Suppressor macrophage treated with lipopolysaccharide for 1 hour (primary cell): ENCODE measurements at places on chromosomes 16 and 17.

DNA sequence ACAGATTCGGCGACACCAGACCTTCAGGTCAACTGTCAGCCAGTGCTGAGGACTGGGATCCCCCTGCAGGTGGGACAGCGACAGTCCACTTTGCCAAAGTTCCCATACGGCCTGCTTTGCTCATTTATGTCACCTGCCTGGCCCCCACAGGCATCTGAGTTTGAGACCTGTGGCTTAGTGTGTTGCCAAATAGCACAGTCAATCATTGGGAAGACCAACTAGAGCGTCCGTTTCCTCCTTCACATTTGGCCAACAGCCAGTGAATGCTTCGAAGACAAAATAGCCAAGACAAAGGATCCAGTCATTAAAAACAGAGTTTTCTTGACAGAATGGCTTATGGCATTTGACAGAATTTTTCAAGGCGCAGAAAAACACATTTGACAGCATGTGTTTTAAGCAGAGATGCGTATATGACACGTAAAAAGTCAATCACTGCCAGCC lies 113.8 kb downstream of the ABCC12 start:
- DNase-seq: no peak

DNA sequence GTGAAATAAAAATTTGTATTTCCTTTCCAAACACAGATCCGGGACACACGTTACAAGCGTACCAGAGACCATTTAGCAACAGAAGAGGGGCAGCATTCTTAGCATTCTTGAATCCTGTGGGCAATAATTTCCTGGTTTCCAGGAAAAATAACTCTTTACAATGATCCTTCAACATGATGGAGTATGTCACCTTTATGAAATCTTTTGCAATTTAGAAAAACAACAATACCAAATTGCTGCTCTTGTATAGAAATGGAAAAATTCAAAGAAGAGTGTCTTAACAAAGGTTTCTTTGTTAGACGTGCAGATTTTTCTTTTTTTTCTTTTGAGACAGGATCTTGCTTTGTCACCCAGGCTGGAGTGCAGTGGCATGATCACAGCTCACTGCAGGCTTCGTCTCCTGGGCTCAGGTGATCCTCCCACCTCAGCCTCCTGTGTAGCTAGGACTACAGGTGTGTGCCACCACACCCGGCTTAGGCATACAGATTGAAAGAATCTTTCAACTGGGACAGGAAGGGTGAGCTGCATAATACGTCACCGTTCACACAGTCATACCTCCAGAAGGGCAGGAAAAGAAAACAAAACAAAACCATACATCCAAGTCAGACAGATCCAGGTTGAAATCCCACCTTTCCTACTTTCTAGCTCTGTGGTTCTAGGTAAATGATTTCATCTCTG lies 10.8 kb upstream of the GCSH start:
- no peak for DNase-seq

GRCh38 chr16:53664724-53665345 lies 38.8 kb downstream of the RPGRIP1L start:
- DNase-seq: no peak

GRCh38 chr17:42669977-42670788 lies 6.6 kb downstream of the PLEKHH3 start:
- DNase-seq: peak; percentile 28

DNA sequence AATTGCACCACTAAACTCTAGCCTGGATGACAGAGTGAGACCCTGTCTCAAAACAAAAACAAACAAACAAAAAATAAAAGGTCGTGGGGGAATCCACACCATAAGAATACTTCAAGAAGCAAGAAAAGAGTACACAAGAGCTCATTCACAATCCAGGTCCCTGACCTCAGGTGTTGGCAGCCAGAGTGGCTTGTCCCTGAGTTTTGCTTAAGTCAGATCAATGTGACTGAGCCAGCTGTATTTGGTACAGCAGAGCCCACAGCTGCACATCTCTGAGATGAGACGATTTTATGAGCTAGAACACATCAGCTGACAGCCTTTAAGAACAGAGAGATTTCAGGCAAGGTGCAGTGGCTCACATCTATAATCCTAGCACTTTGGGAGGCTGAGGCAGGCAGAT lies 22.4 kb downstream of the CACNG1 start:
- DNase-seq: no peak

GRCh38 chr17:9432134-9432885 lies 143.3 kb downstream of the STX8 start:
- no peak for DNase-seq

GRCh38 chr17:45098081-45098868 lies 34.0 kb downstream of the PLCD3 start:
- no peak for DNase-seq

DNA sequence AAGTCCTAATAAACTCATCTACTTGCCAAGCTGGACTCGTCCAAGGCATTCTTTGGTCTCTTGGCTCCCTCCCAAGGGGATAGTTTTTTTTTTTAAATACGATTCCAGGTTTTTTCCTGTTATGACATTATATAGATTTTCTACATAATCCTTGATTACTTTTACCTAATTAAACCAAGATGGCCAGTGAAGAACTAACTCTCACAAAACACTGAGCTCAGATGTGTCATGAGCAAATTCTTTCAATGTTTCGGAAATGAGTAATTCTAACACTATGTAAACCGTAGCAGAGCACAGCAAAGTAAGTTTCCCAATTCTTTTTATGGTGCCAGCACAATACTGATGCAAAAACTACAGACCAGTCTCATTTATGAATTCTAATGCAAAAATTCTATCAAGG lies 1.8 kb downstream of the ZNF23 start:
- no peak for DNase-seq
